Stimulated activated CD4-positive, alpha-beta T cell treated with anti-CD3 and anti-CD28 coated beads, Interleukin-2, amount 100 ng/mL, for 24 hours (primary cell): ENCODE measurements at places on chromosomes 7 and 10.

- no peak for DNase-seq
These were observed 65.8 kb downstream of the INHBA start for GRCh38 chr7:41637049-41637448.

GRCh38 chr7:32217341-32218153, 147.3 kb upstream of the PDE1C start:
- no peak for DNase-seq

GRCh38 chr7:65448816-65449504, 75.3 kb downstream of the ZNF92 start:
- DNase-seq, result no peak

DNA sequence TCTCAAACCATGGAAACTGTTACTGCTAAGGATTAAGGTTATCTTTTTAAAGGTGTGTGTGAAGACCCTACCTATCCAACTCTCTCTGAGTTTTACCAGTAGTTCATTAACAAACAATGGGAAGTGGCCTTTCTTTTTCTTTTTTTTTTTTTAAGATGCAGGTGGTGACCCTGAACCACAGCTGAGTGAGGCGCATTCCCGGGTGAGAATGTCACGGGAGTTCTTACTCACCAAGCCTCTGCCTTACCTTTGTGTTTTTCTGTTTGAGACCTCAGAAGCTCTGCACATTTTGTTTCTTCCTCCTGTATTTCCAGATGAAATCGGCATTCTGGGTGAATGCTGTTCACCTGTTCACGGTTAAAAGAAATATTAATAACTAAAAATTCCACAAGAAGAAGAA, 2.5 kb downstream of the VIPR2 start:
- no peak for DNase-seq
